ENCODE measurements at places on chromosomes 6 and 20. TPM values are rescaled to one million over a fixed set of nuclear protein-coding genes. Genes with fewer than 3 reads are reported as not detected.

- DNase-seq, result no peak
Observed at GRCh38 chr6:17768881-17769280, 62.2 kb upstream of the NUP153 start.

- DNase-seq, result peak; percentile 63
Observed at GRCh38 chr20:3734111-3734843, 1.8 kb downstream of the HSPA12B start.

GRCh38 chr6:39452306-39453145 lies 130.0 kb upstream of the KCNK16 start:
- no peak for DNase-seq

- DNase-seq, result no peak
Observed at GRCh38 chr6:82208913-82209312, 38.6 kb downstream of the IBTK start.

The ANKRD66 gene
- polyA plus RNA-seq, result not detected

The MEI4 gene
- polyA plus RNA-seq, result not detected

The SULF2 gene
- 5.3 TPM for polyA plus RNA-seq

Data from psoas muscle (tissue), 8 donors.